ENCODE measurements at places on chromosomes 4 and X. TPM values are rescaled to one million over a fixed set of nuclear protein-coding genes. Genes with fewer than 3 reads are reported as not detected.

Gene BBS12
- 5.1 TPM for total RNA-seq

DNA sequence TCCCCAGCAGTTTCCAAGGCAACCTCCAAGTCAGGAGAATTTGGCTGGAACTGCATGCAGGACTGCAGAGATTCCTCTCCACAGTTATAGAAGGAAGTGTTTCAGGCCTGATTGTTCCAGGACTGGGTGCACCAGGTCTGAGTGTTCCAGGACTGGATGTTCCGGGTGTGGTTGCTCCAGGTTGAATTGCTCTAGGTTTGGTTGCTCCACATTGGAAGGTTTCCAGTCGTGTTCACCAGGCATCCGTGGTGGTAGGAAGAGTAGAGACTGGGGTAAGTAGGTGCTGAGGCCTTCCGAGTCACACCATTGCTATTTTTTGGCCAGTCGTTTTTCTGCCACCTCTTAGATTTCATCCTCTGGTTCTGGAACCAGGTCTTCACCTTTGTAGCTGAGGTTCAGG, 105.4 kb downstream of the MSN start:
- no peak for DNase-seq

Gene F9
- not detected for total RNA-seq

Gene FGG
- total RNA-seq, result not detected

DNA sequence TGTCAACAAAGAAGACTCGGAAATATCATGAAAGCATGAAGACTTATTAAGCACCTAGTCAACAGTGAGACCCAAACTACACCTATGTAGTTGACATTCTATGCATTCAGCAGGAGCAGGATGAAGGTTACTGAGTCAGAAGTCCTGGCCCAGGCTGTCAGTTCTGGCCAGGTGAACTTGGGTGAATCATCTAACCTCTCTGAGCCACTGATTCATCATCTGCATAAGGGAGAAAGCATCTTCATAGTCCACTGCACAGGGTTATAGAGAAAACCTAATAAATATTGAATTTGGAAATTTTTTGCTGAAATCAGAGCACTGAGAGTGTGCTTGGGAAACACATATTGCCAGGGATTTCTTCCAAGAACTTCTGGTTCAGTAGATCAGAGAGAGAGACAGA, 296.0 kb upstream of the SFRP2 start:
- DNase-seq, result no peak

Gene MFAP3L
- total RNA-seq, result 5.7 TPM

DNA sequence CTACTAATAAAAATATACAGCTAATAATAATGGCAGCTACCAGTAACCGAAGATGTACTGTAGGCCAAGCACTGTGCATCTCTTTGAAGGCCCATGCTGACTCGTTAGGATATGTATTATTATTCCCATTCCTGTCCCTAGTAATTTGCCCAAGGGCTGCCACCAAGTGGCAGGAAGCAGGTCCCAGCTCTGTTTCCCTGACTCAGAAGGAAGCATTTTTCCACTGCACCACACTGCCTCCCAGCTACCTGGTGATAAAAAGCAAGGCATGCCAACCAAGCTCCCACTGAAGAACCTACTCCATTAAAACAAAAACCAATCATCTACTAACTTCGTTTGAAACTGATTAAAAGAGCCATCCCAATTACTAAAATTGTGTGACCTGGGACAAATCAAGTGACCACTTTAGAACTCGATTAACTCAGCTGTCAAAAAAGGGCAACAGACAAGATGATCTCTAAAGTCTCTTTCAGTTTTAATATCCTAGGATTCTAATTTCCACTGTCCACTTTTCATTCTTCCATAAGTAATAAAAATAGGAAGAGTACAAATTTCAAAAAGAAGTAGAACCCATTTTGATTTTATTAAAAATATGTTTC, 24.3 kb upstream of the PGM2 start:
- DNase-seq, result no peak

Gene SMAD1
- total RNA-seq, result 45.7 TPM

Gene CCDC160
- 0.82 TPM for total RNA-seq

DNA sequence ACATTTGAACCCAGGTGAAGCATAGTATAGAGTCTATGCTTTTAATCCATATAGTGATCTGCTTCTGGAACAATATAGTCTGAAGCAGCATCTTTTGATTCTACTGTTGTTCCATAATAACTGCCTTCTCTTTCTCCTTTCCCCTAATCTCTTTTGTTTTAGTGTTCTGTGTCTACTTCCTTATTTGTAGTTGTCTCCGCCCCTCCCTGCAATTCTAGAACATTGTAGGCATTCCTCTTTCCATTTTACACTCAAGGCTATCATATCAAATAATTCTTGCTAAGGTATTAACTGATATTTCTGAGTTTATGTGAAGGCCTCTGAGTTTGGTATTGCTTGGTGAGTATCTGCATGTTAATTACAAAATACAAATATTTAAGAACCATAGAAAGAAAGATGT, 11.6 kb downstream of the BLTP1 start:
- no peak for DNase-seq

GRCh38 chr4:108008721-108009120, 19.0 kb downstream of the HADH start:
- DNase-seq, result no peak

- no peak for DNase-seq
Observed at GRCh38 chrX:10106806-10107205, 50.0 kb upstream of the CLCN4 start.

Gene CDS1
- 0.49 TPM for total RNA-seq

Gene PDGFRA
- total RNA-seq, result 192 TPM

- no peak for DNase-seq
Observed at GRCh38 chr4:145935253-145936141, 3.1 kb downstream of the ZNF827 start.

Gene CACNA1F
- 0.14 TPM for total RNA-seq

GRCh38 chr4:112765317-112765974, 128.5 kb downstream of the LARP7 start:
- no peak for DNase-seq

Data from sigmoid colon (tissue), 7 donors.